ENCODE measurements at places on chromosomes 1 and 21.

DNA sequence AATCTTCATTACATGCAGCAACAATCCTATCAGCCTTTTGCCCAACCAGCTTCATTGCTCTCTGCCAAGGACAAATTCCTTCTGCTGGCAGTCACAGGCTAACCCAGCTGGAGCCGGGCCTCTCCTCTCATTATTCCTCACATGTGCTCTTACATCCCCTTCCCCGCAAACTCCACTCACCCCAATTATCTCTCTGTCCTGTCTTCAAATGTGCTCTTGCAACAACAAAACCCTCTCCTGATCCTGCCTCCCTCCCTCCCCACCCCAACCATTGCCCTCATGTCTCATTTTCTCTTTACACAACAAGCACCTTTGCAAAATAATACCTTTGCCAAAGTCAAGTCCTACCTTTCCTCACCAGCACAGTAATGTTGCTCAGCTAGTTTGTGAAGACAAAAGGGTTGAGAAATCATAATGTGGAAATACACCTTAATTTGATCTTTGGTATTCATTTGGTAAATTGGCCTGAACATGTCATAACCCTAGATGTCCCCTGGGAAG, 36.0 kb upstream of the DHCR24 start:
- H3K4me1 ChIP-seq = no peaks in the 10 kb centered on the region
- no peak overlapping the region for H3K27ac ChIP-seq
- peaks cover 4% of the 10 kb centered on the region for H3K27me3 ChIP-seq
- no peak for DNase-seq
- no peaks in the 10 kb centered on the region for H3K36me3 ChIP-seq
- H3K4me3 ChIP-seq = no peak overlapping the region

DNA sequence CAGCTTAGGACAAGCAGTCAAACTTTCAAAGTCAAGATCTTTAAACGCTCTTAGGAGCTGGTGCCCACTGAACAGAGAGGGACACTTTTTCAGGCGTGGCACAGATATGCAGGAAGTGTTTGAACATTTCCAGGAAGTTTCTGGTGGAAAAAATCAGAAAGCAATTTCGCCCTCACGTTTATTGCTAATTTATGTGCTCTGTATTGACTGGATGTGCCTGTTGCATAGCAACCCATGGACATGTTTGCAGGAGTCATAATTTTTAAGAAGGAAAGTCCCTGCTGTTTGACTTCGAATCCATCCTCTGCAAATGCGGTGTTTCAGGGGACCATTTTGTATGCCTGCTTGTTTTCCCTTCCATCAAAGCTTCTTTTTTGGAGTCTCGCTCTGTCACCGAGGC, 239.9 kb upstream of the IRF2BP2 start:
- H3K27me3 ChIP-seq = no peaks in the 10 kb centered on the region
- H3K27ac ChIP-seq = no peak overlapping the region
- no peaks in the 10 kb centered on the region for H3K36me3 ChIP-seq
- H3K4me1 ChIP-seq = peaks cover 18% of the 10 kb centered on the region

- DNase-seq = no peak
- peak overlapping the region; percentile 91 for H3K4me3 ChIP-seq
- H3K27ac ChIP-seq = no peak overlapping the region
- no peaks in the 10 kb centered on the region for H3K27me3 ChIP-seq
- H3K4me1 ChIP-seq = peaks cover 12% of the 10 kb centered on the region
These were observed 550 bp upstream of the PTBP2 start for GRCh38 chr1:96721053-96721415.

DNA sequence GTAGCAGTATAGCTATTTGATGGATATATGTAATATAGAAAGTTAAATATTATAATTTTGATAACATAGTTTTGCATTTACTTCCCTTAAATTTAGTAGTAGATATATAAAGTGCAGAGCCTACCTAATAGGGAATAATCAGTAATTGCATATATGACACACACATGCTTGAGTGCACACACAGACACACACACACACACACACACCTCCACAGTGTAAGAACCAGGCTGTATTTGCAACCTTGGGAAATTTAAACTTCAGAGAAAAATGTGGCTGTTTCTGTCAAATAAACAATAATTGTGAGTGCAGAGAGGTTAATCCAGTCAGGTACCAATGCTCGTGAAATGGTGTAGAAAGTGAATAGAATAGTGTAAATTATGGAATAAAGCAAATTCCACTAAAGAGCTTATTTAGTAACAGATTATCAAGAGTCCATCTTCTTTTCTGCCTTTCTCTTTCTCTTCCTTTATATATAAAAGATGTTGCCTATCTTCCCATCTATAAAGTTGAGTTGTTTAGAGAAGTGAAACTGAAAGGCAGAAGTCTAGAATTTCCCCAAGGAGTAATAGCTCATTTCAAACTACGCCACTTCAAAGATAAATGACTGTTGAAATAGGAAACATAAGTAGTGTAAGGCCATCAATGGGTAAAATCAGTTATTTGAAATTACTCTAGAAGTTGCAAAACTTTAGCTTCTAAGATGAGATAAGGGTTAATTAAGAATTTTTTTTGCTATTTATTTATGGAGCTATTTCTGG, 273.7 kb downstream of the SRGAP2C start:
- no peaks in the 10 kb centered on the region for H3K27me3 ChIP-seq
- H3K4me1 ChIP-seq = no peaks in the 10 kb centered on the region
- DNase-seq = no peak
- H3K27ac ChIP-seq = peak overlapping the region; percentile 11
- no peak overlapping the region for H3K4me3 ChIP-seq
- no peaks in the 10 kb centered on the region for H3K36me3 ChIP-seq

DNA sequence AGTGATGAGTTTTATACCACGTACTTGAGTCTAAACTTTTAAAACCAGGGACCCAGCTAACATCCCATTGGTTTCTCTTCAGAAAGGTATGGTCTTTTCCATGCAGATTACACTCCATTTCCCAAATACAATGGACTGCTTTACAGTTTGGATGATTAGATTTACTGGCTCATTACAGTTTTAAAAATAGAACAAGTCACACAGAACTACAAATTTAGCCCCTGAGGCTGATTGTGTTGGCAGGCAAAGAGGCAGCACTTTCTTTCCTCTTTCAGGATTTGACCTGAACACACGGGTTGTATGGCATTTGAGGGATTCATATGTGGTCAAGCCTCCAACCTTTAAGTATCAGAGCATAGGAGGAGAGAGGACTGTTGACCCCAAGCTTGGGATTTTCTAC, 21.8 kb upstream of the VTCN1 start:
- H3K27me3 ChIP-seq = no peaks in the 10 kb centered on the region
- H3K4me1 ChIP-seq = no peaks in the 10 kb centered on the region
- no peaks in the 10 kb centered on the region for H3K36me3 ChIP-seq
- no peak overlapping the region for H3K27ac ChIP-seq

- no peak for DNase-seq
- peaks cover 6% of the 10 kb centered on the region for H3K4me1 ChIP-seq
- H3K27me3 ChIP-seq = peaks cover 8% of the 10 kb centered on the region
- H3K36me3 ChIP-seq = no peaks in the 10 kb centered on the region
- H3K4me3 ChIP-seq = no peak overlapping the region
These were observed 34.6 kb upstream of the COX20 start for GRCh38 chr1:244800821-244801220.

DNA sequence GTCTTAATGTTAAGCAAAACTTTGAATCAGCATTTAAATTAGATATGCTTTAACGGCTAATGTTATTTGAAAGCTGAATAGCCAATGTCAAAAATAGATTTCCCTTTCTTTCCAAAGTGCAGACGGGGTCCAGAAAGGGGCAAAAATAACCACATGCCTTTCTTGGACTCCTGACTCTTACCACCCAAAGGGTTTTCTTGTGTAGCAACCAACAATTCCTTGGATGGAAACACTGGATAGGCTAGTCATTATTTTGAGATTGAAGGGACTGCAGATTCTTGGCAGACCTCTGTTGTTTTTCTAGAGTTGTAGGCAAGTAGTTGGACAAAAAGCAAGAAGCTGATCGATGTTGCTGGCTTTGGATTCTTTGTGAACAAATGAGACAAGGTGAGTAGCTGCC, 107.0 kb downstream of the MRPS6 start:
- no peaks in the 10 kb centered on the region for H3K36me3 ChIP-seq
- no peak for DNase-seq
- H3K27me3 ChIP-seq = no peaks in the 10 kb centered on the region
- no peak overlapping the region for H3K4me3 ChIP-seq
- H3K4me1 ChIP-seq = no peaks in the 10 kb centered on the region

DNA sequence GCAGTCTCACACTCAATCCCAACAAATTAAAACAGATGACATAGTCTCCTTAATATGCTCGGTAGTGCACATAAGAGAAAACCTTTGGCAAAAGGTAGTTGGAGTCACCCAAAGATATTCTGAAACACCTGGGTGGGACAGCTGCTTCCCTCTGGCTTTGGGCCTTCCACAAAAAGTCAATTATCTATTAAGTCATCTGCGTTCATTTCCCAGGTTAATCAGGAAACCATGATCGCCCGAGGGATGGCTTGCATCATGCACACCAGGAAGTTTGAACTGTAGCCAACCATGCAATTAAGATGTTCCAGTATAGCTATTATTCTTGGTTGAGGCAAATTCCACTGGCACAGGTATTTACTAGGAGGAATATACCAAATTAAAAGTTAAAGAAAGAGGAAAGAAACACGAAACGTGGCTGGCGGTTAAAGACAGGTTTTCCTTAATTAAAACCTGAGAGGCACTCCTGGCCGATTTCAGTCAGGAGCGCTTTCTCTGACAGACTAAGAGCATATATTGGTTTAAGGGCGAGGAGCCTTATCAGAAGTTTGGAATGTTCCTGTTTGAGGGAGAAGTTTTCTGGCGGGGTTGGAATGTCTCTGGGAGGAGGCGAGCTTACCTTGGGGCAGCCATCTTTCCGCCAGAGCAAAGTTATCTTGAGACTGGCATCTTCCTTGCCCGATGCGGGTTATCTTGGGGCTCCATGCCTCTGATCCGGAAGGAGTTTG, 19.9 kb downstream of the CLDN17 start:
- H3K27ac ChIP-seq = no peak overlapping the region
- no peak for DNase-seq
- H3K4me3 ChIP-seq = no peak overlapping the region
- H3K36me3 ChIP-seq = no peaks in the 10 kb centered on the region

DNA sequence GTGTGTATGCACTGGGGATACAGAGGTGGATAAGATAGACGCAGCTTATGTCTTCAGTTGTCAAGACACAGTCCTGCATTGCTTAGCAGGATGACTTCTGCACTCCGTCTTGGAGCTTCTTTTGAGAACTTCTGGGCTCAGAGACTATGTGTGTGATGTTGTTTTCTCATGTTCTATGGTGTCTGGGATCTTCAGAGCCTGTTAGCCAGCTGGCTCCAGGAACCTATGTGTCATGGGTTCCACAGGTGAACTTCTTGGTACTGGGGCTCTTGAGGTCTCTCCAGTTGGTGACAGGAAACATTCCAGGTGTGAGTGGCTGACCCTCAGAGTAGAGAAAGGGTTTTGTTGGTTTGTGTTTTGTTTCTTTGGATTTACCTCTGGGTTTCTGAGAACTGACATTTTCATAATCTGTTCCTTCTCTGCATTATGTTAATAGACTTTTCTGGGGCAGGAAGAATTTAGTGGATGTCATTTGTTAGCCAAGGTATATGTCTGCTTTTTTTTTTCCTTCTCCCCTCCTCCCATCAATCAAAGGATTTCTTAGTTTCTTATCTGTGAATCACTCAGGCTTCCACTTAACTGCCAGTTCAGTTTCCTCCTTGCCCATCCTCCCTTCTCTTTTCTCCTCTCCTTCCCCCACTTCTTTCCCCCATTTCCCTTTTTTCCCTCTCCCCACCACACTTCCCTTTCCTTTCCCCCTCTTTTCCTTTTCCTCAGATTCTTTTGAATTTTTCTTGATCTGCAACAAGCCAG, 18.1 kb downstream of the FGGY start:
- no peaks in the 10 kb centered on the region for H3K27me3 ChIP-seq
- H3K36me3 ChIP-seq = no peaks in the 10 kb centered on the region
- DNase-seq = no peak
- peaks cover 5% of the 10 kb centered on the region for H3K4me1 ChIP-seq

GRCh38 chr1:155479205-155479604, 83.4 kb downstream of the ASH1L start:
- H3K36me3 ChIP-seq = peaks cover 7% of the 10 kb centered on the region
- no peaks in the 10 kb centered on the region for H3K27me3 ChIP-seq
- H3K4me1 ChIP-seq = no peaks in the 10 kb centered on the region

DNA sequence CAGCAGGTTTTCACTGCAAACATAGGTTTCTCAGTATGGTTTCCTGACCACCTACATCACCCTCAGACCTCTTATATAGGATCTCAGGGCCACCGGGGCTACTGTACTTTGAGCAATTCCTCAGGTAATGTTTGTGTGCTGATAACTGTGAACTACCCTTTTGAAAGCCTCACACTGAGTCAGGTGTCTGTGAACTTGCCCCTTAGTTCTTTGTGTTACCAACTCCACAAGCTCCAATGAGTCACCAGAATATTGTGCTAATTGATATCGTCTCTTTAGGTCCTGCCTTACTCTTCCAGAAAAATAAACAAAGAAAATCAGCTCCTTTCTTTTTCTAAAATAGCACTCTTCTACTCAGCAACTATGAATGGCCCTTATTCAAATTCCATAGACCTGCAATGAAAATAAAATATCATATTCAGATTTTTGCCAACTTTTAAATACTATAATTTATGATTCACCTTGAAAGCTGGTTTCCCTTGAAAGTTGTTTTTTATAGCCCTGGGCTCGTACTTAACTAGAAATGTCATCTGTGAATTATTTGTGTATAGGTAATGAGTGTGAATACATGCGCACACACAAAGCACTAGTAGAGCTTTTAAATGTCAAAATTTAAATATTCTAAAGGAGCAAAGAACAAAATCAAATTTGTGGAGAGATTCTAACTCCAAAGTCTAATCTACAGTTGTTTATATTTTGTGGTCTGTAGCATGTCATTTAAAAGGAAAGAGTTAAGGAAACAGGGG, 88.1 kb upstream of the WARS2 start:
- no peak overlapping the region for H3K4me3 ChIP-seq
- no peak overlapping the region for H3K27ac ChIP-seq
- no peak for DNase-seq
- no peaks in the 10 kb centered on the region for H3K27me3 ChIP-seq

DNA sequence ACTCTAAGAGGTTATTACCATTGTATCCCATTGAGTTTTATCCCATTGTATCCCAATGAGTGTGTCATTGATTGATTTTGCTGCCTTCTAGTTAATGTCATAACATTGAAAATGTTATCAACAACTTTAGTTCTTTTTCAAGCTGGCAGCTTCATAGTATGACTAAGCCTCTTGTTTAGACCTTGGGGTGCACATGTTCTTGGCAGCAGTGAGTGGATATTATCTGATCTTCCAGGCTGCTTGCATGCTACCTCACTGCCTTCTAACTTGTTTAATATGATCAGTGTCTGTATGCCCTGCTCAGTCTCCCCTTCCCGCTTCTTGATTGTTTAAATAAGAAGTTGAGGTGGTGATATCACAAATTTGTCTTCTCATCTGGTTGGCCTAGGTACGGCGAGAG, 24.6 kb downstream of the NTPCR start:
- no peak for DNase-seq
- no peaks in the 10 kb centered on the region for H3K27me3 ChIP-seq
- no peak overlapping the region for H3K27ac ChIP-seq
- H3K4me1 ChIP-seq = peaks cover 11% of the 10 kb centered on the region
- H3K4me3 ChIP-seq = no peak overlapping the region
- H3K36me3 ChIP-seq = peaks cover 55% of the 10 kb centered on the region

DNA sequence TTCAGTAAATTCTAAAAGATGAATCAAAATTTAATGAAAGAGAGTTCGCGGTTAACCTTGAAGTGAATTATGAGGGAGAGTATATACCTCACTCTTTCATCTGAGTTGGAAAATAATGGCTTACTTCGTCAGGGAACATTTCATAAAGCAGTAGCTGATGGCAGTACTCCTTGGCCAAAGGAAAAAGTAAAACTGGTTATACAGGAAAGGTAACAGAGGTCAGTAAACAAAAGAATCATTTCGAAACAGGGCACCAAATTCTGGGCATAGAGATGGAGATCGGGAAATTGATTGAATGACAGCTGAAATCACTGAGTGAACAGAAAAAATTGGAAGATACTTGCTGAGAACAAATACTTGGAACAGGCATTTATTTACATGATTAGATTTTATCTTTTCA, 199.0 kb downstream of the OLFM3 start:
- H3K4me3 ChIP-seq = no peak overlapping the region
- no peak for DNase-seq
- H3K27ac ChIP-seq = no peak overlapping the region
- no peaks in the 10 kb centered on the region for H3K27me3 ChIP-seq
